ENCODE measurements at places on chromosomes 7 and 10. TPM values are rescaled to one million over a fixed set of nuclear protein-coding genes. Genes with fewer than 3 reads are reported as not detected.

GPR141 gene
- not detected for total RNA-seq

IGFBP3 gene
- total RNA-seq = 0.63 TPM

MET gene
- 147 TPM for total RNA-seq

ANKRD2 gene
- 1.6 TPM for total RNA-seq

NANOS1 gene
- 0.78 TPM for total RNA-seq

EPDR1 gene
- not detected for total RNA-seq

Data from foreskin keratinocyte (primary cell).